Activated T-helper 1 cell treated with anti-CD3 and anti-CD28 coated beads, Interleukin-12 subunit alpha, Interleukin-12 subunit beta, Interleukin-2, Interleukin-4 antibody, amounts not matched to agents 30 ng/mL and 10 ng/mL and 1 ng/mL, durations not matched to agents 14 hours and 24 hours and 36 hours (primary cell): ENCODE measurements at places on chromosomes 11 and 22. TPM values are rescaled to one million over a fixed set of nuclear protein-coding genes. Genes with fewer than 3 reads are reported as not detected.

NDUFA6 gene
- 81.6 and 85.8 TPM in 2 replicates for total RNA-seq

SLC22A25 gene
- not detected in 2 replicates for total RNA-seq

OR10D3 gene
- total RNA-seq = not detected in 2 replicates

APOBEC3G gene
- 53.7 and 56.7 TPM in 2 replicates for total RNA-seq

C11orf42 gene
- total RNA-seq = not detected in 2 replicates

FGF4 gene
- not detected in 2 replicates for total RNA-seq

PATE4 gene
- not detected in 2 replicates for total RNA-seq

TRIM29 gene
- total RNA-seq = not detected in 2 replicates

TOMT gene
- total RNA-seq = not detected in 2 replicates

POLR2F gene
- 102 and 120 TPM in 2 replicates for total RNA-seq

CEND1 gene
- total RNA-seq = 7.1 and 7.2 TPM in 2 replicates

MOGAT2 gene
- total RNA-seq = not detected in 2 replicates

C11orf86 gene
- not detected in 2 replicates for total RNA-seq

TST gene
- 6.9 and 8.2 TPM in 2 replicates for total RNA-seq

LARGE1 gene
- total RNA-seq = 0.05 and 0.10 TPM in 2 replicates

CHEK1 gene
- total RNA-seq = 109 and 123 TPM in 2 replicates

C22orf31 gene
- total RNA-seq = not detected in 2 replicates

THY1 gene
- 0.83 and 1.0 TPM in 2 replicates for total RNA-seq

RIMBP3C gene
- total RNA-seq = 0.32 and 0.34 TPM in 2 replicates

PYGM gene
- 2.7 and 4.8 TPM in 2 replicates for total RNA-seq

PHETA2 gene
- total RNA-seq = 5.6 and 5.9 TPM in 2 replicates

LRRC4C gene
- total RNA-seq = not detected in 2 replicates

CAVIN3 gene
- total RNA-seq = 16.5 and 17.2 TPM in 2 replicates

MIAT gene
- 37.9 and 39.8 TPM in 2 replicates for total RNA-seq

TRAPPC4 gene
- 141 and 142 TPM in 2 replicates for total RNA-seq

POTEH gene
- not detected in 2 replicates for total RNA-seq

SMIM38 gene
- total RNA-seq = 0.26 and 0.37 TPM in 2 replicates

TSPAN32 gene
- 2.1 and 2.2 TPM in 2 replicates for total RNA-seq

PGA5 gene
- total RNA-seq = not detected in 2 replicates

PNPLA2 gene
- 63.3 and 64.0 TPM in 2 replicates for total RNA-seq

NNMT gene
- not detected in 2 replicates for total RNA-seq

KIRREL3 gene
- not detected in 2 replicates for total RNA-seq

LYVE1 gene
- total RNA-seq = not detected in 2 replicates

FAM83F gene
- 0.05 and 0.39 TPM in 2 replicates for total RNA-seq

CYTH4 gene
- 49.5 and 57.1 TPM in 2 replicates for total RNA-seq

SORL1 gene
- 19.2 and 20.9 TPM in 2 replicates for total RNA-seq

MFRP gene
- not detected in 2 replicates for total RNA-seq

RAC2 gene
- 592 and 614 TPM in 2 replicates for total RNA-seq

BIK gene
- total RNA-seq = 2.3 and 2.5 TPM in 2 replicates

MEI1 gene
- 22.3 TPM in 2 replicates for total RNA-seq

LRRC56 gene
- 1.8 and 2.2 TPM in 2 replicates for total RNA-seq

C1QTNF5 gene
- not detected in 2 replicates for total RNA-seq

OR8G5 gene
- not detected in 2 replicates for total RNA-seq

FXYD2 gene
- 3.4 and 3.6 TPM in 2 replicates for total RNA-seq

MMP13 gene
- not detected in 2 replicates for total RNA-seq

GSTT2 gene
- not detected in 2 replicates for total RNA-seq

GAL3ST1 gene
- total RNA-seq = not detected in 2 replicates

OR5B21 gene
- not detected in 2 replicates for total RNA-seq

FLRT1 gene
- total RNA-seq = not detected in 2 replicates

MMP8 gene
- not detected in 2 replicates for total RNA-seq

IGHMBP2 gene
- 39.0 and 42.3 TPM in 2 replicates for total RNA-seq

F2 gene
- not detected in 2 replicates for total RNA-seq
